A673 (cell line): ENCODE measurements at places on chromosomes 4 and X. TPM values are rescaled to one million over a fixed set of nuclear protein-coding genes. Genes with fewer than 3 reads are reported as not detected.

- no peaks in the 10 kb centered on the region for H3K27me3 ChIP-seq
- H3K4me1 ChIP-seq = peaks cover 19% of the 10 kb centered on the region
- peak; percentile 30 for DNase-seq
These were observed 75.1 kb downstream of the GAB1 start for GRCh38 chr4:143411527-143412419.

DNA sequence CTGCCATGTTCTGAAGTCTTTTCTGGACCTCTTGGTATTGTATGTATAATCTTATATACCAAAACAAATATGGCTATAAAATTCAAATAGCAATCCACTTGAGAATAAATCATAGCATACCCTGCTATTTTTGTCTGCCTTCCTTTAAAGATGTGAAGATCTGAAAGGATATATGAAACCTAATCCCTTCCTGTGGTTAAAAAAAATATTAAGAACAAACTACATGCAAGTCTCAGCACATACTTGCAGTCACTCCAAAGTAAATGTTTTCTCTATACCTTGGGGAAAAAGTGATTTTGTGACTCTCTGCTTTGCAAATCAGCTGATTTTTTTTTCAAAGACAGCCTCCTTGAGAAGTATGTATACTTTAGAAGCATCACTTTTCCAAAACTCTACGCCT is 322.9 kb downstream of the ANKRD50 start:
- no peaks in the 10 kb centered on the region for H3K27me3 ChIP-seq
- DNase-seq = peak; percentile 19
- H3K27ac ChIP-seq = no peak overlapping the region
- no peaks in the 10 kb centered on the region for H3K36me3 ChIP-seq
- peaks cover 16% of the 10 kb centered on the region for H3K4me1 ChIP-seq

UGT2B17 gene
- total RNA-seq = not detected in 2 replicates

GYPA gene
- total RNA-seq = not detected in 2 replicates

RHOXF2B gene
- total RNA-seq = not detected in 2 replicates

GRCh38 chrX:120732461-120732860 is 102.6 kb upstream of the C1GALT1C1 start:
- no peak overlapping the region for H3K4me3 ChIP-seq
- DNase-seq = no peak
- no peaks in the 10 kb centered on the region for H3K27me3 ChIP-seq
- H3K4me1 ChIP-seq = no peaks in the 10 kb centered on the region
- no peaks in the 10 kb centered on the region for H3K36me3 ChIP-seq
